ENCODE measurements at places on chromosomes 7 and 10.

DNA sequence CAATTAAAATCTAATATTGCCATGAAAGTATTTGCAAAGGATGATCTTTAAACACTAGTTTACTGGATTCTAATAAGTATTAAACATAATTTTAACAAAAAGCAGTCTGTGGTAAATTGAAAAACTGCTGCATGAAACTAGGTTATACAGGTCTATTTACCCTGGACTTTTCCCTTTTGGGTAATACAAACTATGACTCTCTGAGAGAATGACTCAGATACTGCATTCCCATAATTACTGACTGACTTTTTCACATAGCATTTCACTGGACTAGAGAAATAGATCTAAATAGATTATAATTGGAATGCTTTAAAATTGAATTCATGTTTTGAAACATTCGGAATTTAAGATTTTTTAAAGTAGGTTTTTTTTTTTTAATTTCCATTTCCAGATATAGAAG, 395.7 kb downstream of the THSD7A start:
- DNase-seq: no peak

DNA sequence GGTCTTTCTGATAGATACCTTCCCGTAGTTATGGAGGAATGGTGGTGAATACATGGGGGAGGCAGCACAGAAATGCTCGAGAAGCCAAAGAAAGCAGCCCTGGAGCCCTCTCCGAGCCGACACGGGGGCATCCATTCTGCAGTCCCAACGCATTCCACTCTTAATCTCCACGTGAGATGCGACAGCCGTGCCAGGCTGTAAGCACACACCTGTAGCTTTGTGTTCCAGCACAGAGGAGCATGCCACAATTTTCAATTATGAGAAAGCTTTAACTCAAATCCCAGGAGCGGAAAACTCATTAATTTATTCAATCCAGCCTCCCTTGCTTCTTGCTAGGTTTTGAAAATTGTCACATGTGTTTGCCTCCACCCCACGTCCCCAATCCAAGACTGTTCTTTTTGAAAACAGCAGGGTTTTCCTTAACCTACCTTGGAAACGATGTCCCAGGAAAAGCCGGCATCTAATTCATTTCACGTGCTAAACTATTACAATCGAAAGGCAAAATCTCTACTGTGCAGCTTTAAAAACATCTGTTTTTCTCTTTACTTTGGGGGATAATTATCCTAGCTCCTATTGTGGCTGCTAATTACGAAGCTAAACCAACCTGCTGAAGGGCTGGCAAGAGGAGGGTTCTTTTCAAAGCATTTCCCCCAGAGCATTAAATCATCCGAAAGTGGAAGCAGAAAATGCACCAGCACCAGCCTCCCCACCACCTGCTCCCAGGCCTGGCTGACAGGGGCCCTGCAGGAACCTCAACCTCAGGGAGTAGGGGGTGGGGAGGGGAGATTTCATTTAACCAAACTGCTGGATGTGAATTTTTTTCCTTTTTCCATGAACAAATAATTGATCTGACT, 56.0 kb upstream of the CHST15 start:
- no peak for DNase-seq

DNA sequence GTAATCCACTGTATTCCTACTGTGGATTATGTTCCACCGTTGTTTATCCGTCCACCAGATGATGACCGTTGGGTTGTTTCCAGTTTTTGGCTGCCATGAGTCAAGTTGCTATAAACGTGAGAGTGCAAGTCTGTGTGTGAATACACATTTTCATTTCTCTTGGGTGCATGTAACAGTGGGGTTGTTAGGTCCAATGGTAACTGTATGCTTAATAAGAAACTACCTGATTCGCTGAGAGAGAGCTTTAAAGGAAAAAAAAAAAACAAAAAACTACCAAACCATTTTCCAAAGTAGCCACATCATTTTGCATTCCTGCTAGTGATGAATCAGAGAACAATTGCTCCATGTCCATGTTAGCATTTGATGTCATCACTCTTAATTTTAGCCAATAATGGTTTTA, 15.9 kb downstream of the UBN2 start:
- no peak for DNase-seq

DNA sequence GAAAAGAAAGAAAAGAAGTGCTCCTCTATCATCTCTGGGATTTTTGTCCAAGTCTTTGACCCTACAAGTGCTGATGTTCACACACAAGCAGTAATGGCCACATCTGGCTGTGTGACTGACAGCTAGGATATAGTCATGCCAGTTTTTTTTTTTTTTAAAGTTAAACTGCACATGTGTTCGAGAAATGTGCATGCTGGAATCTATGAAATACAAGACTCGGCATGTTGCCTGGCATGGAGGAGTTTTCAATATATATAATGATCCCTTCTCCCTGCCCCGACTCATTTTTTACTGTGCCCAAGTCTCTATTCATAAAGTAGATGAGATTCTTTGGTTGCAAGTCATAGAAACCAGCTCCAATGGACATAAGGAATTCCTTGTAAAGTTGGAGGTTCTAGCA, 60.4 kb upstream of the FGFR2 start:
- DNase-seq: no peak

GRCh38 chr7:128207609-128208008, 33.5 kb upstream of the LEP start:
- DNase-seq: no peak

GRCh38 chr7:130242198-130243014, 24.3 kb upstream of the CPA2 start:
- DNase-seq: peak; percentile 50

DNA sequence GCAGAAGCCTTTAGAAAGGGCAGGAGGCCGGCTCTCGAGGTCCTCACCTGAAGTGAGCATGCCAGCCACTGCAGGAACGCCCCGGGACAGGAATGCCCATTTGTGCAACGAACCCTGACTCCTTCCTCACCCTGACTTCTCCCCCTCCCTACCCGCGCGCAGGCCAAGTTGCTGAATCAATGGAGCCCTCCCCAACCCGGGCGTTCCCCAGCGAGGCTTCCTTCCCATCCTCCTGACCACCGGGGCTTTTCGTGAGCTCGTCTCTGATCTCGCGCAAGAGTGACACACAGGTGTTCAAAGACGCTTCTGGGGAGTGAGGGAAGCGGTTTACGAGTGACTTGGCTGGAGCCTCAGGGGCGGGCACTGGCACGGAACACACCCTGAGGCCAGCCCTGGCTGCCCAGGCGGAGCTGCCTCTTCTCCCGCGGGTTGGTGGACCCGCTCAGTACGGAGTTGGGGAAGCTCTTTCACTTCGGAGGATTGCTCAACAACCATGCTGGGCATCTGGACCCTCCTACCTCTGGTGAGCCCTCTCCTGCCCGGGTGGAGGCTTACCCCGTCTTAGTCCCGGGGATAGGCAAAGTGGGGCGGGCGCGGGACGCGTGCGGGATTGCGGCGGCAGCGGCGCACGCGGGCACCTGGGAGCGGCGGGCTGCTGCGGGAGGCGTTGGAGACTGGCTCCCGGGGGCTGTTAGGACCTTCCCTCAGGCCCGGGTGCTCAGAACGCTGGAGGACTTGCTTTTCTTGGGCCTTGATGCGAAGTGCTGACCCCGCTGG, at the start of gene FAS:
Gene FAS (plus strand): TSS at position 415 of the 777 bp plus-strand sequence. CDS start 79 bp downstream, at position 494.
- DNase-seq: peak; percentile 77

DNA sequence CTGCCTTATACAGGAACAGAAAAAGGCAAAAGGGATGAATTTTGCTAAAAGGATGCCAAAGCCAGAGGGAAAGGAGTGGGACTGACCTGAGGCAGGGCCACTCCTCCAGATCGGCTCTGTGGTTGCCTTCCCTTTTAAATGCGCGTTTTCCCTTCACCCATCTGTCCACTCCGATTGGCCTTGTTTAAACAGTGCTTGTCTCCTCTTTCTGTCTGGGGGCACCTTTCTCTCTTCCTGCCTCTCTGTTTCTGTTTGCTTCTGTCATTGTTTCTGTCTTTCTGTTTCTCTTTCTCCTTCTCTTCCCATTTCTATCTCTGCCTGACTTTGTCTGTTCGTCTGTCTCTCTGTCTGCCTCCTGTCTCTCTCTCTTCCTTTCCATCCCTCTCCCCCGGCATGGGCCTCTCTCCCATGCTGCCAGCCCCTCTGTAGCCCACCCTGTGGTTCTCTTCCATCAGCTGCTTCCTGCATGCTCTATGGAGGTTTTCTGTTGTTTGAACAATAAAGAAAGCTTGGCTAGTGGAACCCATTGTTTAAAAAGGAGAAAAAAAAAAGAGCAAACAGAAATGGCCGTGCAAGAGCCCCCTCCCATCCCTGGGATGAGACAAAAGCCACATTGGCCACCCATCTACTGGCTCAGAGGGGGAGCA, 29.5 kb upstream of the HSPB1 start:
- no peak for DNase-seq
